Fibroblast of skin of left biceps (primary cell): ENCODE measurements at places on chromosomes 2 and 18.

DNA sequence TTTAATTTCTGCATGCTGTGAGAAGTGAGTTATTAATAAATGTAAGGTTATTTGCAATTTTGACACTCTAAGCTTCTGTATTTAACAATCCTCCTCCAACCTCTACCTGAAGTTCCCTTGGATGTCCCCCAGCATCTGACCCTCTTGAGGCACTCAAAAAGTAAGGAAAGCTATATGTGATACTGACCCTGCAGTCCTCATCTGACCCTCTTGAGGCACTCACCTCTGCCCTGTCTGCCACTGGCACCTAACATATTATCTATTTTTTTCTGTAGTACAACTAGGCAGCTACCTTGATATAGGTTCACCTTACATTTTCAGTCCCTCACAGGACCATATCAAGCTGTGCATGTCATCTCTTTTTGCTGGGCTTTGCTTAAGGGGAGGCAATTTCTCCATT lies 583.4 kb upstream of the PKDCC start:
- DNase-seq = no peak

- DNase-seq = no peak
These were observed 2.4 kb upstream of the CETN1 start for GRCh38 chr18:577643-578375.

DNA sequence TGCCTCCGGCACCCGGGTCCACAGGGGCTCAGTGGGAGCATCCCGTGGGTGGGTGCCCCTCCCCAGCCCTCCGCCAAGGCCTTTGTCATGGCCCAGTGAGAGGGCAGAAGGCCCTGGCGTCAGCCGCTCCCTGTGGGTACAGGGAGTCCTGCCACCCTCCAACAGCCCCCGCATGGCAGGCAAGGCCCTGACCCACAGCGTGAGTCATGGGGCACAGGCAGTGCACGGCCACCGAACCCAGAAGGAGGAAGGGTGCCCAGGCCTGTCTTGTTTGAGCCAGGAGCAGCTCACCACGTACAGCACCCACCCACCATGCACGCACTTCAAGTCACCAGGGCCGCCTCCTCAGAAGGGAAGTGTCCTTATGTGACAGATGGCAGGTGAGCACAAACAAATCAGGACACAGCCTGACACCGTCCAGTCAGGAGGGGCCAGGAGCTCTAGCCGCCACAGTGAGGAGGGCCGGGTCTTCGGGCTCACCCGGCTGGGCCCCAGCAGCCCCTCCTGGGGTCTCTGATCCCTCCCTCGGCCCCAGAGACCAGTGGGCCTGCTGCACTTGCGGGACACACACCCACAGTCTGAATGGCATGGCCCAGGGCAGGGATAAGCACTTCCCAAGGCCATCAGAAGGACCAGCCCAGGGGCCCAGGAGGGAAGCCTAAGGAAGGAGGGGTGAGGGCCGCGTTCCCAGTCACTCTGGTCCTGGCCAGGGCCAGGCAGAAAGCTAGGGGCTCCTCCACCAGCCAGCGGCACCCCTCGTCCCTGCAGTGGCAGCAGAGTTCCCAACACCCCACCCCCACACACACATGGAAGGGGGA lies 25.8 kb downstream of the BIN1 start:
- no peak for DNase-seq

DNA sequence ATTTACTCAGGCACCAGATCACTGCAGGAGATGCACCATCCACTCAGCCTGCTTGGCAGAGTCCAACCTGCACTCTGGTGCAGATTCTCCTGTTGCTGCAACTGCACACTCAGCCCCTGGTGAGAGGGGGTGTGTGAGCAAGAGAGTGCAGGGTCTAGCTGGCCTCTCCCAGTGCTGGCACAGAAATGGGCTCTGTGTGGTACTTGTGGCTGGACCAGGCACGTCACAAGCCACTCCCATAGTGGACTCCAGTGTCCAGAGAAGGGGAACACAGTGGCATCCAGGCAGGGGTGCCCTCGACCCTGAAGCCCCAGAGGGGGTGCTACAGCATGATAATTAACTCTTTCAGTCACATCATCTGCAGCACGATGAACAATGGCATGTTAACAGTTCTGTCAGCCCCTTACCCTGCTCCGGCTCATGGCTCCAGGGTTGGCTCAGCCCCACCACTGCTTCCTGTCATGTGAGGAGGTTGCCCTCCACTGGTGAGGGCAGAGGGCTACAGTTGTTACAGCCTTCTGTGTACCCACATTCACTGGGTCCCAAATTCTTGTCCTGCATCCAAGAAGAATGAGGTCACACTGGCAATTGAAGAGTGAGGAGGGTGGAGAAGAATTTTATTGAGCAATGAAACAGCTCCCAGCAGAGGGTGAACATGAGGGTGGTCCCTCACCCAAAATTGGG lies 135.7 kb downstream of the EVA1A start:
- DNase-seq = no peak

DNA sequence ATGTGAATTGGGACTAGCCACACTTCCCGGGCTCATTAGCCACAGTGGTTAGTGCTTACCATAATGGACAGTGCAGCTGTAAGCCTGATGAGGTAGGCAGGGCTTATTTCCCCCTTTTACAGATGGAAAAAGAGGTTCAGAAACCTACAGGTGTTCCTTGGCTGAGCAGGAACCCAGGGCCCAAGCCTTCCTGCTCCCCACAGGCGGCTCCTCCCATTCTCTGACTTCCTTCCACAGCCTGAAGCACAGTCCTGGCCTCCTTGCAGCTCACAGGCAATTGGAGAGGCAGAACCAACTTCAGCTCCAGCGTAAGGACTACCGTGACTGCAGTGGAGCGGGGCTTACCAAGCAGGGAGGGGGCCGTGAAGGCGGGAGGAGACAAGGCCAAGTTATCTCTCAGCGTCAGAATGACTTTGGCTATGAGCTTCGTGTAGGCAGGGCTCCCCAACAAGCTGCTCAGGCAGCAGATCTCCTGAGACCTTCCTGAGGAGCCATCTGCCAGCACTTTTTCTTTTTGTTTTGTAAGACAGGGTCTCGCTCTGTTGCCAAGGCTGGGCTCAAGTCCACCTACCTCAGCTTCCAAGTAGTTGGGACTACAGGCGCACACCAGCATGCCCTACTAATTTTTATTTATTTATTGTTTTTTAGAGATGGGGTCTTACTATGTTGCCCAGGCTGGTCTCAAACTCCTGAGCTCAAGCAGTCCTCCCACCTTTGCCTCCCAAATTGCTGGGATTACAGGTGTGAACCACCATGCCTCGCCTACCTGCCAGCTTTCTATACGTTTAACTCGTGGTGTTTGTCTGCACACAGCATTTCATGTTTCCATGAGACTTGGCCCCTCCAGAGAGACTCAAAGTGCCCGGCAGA lies 34.2 kb upstream of the NT5DC4 start:
- no peak for DNase-seq

DNA sequence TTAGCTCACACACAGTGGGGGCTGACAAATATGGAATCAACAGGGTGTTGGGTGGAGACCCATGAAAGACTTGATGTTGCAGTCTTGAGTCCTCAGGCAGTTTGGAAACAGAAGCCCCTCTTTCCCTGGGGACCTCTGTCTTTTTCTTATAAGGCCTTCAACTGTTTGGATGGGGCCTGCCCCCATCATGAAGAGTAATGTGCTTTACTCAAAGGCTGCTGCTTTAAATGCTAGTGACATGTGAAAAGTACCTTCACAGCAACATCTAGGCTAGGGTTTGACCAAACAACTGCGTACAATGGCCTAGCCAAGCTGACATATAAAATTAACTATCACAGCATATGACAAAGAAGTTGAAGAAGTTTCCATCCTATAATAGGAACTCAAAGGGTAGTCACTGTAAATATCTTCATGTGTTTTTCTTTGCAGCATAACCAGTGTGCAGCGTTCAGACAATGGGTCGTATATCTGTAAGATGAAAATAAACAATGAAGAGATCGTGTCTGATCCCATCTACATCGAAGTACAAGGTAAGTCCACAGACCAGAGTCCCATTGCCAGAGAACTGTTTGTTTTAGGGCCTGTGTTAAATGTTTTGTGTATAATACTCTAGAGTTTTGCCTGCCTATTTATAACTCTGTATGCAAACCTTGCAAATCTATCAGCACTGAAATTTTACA lies 46.3 kb downstream of the MERTK start:
- DNase-seq = no peak

DNA sequence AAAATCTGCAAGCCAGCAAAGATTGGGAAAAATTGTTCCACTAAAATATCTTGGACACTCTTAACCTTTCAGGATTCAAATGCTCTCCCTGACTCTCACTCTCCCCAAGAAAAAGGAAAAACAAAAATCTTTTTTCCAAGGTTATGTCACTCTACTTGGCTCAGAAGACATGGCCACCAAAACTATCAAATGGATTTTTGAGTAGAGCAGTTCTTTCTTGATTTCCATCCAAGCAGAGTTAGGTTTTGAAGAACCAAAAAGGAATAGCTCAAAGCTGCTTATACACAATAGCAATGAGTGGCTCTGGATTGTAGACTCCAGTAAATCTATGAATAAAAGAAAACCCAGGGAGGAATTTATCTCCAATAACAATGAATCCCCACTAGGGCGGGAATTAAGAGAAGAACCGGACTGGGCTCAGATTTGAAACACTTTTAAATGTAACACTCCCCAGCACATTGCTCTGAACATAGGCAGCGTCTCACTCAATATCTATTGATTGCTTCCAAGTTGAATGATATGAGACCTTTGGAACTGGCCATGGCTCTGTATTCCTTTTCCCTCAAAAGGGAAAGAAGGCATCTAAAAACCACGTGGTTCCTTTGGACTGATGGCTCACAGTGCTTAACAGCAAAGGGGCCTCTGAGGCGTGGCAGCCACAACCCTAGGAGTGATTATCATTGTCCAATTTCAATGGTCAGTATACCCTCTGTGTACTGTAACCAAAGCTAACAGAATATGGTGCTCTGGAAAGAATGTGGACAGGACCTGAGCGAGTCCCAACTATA lies 68.3 kb downstream of the SPRED2 start:
- DNase-seq = no peak

DNA sequence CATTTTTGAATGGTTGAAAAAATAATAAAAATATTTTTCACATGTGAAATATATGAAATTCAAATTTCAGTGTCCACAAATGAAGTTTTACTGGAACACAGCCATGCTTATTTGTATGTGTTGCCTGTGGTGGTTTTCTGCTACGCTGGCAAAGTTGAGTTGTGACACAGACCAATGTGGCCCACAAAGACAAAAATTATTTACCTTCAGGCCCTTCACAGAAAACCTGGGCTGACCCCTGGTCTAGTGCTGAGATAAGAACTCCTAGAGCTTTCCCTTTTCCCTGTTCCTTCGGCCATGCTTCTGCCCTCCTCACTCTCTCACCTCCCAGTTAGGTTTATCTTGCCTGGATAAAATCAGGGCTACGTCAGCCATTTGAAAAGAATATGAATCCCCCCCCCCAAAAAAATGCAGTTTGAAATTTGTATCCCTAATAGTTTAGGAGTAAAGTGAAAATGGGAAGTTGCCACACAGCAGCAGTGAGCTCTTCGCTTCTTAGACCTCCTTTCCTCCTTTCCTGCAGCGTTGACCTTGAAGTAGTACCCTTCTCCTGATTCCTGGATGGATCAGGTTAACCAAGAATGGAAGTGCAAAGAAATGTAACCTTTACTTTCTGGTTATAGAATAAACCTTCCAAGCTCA lies 91.0 kb downstream of the LIMS1 start:
- no peak for DNase-seq

DNA sequence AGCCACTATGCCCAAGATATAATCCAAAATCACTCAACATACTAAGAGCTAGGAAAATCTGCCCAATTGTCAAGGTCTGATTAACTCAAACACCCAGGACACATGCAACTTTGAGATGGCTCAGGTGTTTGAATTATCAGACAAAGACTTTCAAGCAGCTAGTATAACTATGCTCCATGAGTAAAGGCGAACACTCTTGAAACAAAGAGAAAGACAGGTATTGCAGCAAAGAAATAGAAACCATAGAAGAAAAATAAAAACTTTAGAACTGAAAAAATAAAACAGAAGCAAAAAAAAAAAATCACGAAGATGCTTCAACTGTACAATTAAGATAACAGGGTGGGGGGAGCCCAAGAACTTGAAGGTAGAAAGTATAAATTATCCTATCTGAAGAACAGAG lies 214.2 kb downstream of the EIPR1 start:
- DNase-seq = no peak

DNA sequence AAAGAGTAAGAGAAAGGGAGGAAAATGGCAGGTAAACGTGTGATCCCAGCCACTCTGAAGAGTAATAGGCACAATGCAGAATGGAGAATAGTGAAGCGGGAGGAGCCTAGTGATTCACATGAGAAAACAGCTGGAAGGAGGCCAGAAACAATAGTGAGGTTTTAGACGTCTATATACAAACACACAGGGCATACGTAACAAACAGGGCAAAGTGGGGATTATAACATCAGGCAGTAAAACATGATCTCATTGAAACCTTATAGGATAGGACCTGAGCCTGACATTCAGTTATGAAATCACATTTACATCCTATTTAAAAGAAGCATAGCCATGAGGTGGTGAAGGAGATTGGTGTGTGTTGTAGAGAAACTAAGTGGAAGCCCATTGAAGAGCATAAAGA lies 33.0 kb upstream of the GATA6 start:
- DNase-seq = no peak

DNA sequence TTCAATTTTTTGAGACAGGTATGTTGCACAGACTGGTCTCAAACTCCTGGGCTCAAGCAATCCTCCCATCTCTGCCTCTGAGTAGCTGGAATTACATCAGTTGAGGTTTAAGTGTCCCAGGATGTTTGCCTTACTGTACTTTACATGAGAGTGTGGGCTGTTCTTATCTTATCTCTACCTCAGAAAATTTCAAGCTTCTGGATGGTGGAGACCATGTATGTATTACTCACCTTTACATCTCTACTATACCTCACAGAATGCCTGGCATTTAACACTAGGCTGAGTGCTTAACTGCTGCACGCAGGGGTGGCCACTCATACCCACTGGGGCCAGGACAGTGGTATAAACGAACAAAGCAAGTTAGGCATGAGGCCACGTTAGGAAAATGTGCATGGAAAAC lies 272.0 kb upstream of the RAB12 start:
- no peak for DNase-seq

DNA sequence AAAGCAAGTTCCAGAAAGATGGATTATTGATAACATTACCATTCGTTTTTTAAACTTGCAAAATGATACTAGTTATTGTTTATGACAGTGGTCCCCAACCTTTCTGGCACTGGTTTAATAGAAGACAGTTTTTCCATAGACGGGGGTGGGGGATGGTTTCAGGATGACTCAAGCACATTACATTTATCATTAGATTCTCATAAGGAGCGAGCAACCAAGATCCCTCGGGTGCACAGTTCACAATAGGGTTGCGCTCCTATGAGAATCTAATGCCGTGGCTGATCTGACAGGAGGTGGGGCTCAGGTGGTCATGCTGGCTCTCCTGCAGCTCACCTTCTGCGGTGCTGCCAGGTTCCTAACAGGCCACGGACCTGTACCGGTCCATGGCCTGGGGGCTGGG lies 86.2 kb downstream of the BCL2 start:
- DNase-seq = no peak

DNA sequence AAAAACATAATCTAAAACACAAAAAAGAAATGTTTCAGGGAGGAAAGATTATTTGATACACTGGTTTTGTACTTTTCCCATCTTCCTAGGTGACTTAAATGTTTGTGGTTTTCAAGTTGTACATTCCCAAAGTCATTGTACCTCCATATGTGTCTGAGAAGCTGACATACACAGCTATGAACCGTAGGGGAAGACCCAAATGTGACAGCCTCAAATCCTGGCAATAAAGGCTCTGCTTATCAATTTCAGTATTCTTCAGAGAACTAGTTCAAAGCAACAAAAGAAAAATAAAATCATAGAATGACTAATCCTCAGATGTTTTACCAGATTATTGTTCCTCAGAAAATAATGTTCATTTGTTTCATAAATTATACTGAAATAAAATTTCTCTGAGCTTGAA lies 2.5 kb downstream of the DYNC2LI1 start:
- DNase-seq = no peak

- DNase-seq = no peak
These were observed 66.5 kb downstream of the STK39 start for GRCh38 chr2:168180914-168181313.
